Heart left ventricle (tissue), 16 donors: ENCODE measurements at places on chromosomes 5 and 9. TPM values are rescaled to one million over a fixed set of nuclear protein-coding genes. Genes with fewer than 3 reads are reported as not detected.

DNA sequence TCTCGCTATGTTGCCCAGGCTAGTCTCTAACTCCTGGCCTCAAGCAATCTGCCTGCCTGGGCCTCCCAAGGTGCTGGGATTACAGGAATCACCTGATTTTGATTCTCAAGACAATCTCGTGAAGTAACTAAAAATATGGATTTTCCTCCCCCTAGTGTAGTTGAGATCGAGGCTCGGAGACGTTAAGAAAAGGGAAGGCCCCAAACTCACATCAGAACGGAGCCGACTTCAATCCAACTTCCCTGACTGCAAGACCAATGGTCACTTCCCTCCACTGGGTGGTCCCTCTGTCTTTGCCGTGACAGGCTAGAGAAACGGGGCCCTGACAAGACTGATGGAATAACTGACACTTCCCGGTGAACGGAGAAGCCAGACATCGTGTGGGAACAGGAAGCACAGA is 28.3 kb downstream of the BARHL1 start:
- no peaks in the 10 kb centered on the region for H3K27me3 ChIP-seq
- no peak overlapping the region for H3K4me3 ChIP-seq
- DNase-seq, result no peak
- H3K36me3 ChIP-seq, result peaks cover 87% of the 10 kb centered on the region
- no peak overlapping the region for H3K27ac ChIP-seq

Gene ABL1
- 32.5 TPM for total RNA-seq

GRCh38 chr5:72288924-72289323 is 31.1 kb downstream of the MRPS27 start:
- H3K27ac ChIP-seq, result no peak overlapping the region
- no peaks in the 10 kb centered on the region for H3K27me3 ChIP-seq
- H3K4me1 ChIP-seq, result no peaks in the 10 kb centered on the region
- DNase-seq, result peak; percentile 31

DNA sequence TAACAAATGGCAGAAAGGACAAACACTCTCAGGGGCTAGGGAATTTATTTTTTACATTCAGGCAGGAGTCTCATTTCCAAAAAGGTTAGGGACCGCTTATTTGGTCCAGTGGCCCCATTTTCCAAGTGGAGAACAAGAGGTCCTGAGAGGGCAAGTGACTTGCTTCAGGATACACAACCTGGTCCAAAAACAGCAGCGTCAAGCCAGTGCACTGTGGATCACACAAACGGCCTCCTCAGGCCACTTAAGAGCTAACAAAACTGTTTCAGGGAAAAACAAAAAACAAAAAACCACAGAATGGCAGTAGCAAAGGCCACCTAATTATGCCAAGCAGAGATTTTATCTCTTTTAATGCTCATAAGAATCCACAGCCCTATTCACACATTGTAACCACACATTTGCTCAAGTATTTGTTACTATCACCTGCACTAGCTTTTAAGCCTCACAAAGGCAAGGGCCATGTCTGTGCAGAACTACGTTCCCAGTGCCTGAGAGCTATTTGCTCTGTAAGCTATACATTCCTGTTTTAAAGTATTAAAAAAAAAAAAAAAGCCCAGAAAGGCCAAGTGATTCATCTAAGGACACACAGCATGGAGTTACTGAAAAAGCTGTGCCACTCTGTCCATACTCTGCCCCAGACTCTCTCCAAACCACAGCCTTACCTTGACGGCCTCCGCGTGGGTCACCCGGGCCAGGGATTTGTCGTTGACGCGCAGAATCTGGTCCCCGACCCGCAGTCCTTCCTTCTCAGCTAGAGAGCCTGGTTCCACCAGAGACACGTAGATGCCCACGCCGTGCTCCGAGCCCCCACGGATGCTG is 1.5 kb downstream of the WHRN start:
- peak overlapping the region; percentile 86 for H3K27ac ChIP-seq
- DNase-seq, result no peak
- H3K4me1 ChIP-seq, result peaks cover 5% of the 10 kb centered on the region
- H3K4me3 ChIP-seq, result peak overlapping the region; percentile 67

Gene BTNL3
- not detected for total RNA-seq

DNA sequence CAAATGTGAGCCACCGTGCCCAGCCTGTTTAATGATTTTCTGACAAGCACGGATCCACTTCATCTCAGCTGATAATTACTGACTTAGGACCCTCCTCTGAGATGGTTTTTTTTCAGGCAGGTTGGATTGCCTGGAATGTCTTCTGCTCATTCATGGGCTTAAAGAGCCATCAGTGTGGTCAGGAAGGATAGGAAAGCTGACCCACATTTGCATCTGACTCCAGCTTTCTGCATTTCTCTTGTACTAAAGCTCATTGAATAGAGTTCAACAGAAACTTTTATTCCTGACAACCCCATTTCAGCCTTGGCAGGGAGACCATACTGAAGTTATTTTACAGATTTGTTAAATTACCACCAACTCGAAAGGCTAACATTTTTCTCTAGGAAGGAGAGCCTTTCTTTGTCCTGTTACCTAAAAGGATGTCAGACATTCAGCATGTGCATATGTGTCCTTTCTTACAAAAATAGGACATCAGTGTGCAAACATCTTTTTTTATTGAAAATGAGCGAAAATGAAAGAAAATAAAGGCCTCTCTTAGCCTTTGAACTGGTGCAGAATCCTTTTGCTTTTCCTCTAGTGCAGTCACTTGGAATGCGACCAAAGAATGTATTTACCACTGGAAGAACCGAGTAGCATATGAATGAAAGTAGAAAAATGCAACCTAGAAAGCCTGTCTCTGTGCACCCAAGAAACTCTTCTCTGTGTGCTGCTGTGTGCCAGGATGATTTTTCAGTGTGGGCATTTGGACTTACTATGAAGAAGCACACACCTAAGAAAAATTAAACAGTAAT is 26.6 kb downstream of the ADCY2 start:
- no peaks in the 10 kb centered on the region for H3K4me1 ChIP-seq
- no peaks in the 10 kb centered on the region for H3K36me3 ChIP-seq
- H3K27ac ChIP-seq, result no peak overlapping the region
- no peak for DNase-seq
- H3K4me3 ChIP-seq, result no peak overlapping the region

- H3K4me1 ChIP-seq, result peaks cover 33% of the 10 kb centered on the region
- peak; percentile 21 for DNase-seq
- H3K27me3 ChIP-seq, result no peaks in the 10 kb centered on the region
- peaks cover 41% of the 10 kb centered on the region for H3K36me3 ChIP-seq
- H3K4me3 ChIP-seq, result peak overlapping the region; percentile 79
- peak overlapping the region; percentile 97 for H3K27ac ChIP-seq
Observed at GRCh38 chr5:6632324-6632887, 438 bp downstream of the NSUN2 start.

DNA sequence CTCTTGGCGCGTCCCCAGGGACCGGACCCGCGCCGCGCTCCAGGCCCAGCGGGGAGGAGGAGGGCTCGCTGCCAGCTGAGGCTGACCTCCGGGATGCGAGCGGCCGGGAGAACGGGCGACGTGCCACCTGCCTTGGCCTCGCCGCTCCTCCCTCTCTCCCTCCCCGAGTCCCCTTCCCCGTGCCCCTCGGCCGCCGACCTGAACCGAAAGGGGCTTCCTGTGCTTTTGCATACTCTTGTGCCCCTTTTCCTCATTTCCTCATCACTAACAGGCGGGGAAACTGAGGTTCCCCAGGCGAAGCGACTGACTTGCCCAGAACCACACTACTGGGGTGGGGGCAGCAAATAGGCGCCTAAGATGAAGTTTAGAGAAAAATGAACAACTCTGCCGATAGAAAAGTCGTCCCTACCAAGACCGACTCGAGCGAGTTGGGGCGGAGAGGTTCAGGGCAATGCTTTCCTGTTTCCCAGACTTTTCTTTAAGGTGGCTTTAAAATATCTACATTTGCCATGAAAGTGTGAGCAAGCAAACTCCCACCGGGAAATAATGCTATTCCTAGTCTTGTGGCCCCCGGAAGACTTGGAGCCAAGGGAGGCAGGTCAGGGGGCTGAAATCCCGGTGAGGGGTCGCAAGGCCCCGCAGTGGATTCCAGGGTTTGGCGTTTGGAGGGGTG is 580 bp upstream of the DUSP1 start:
- H3K27me3 ChIP-seq, result no peaks in the 10 kb centered on the region
- peak overlapping the region; percentile 86 for H3K4me3 ChIP-seq
- H3K36me3 ChIP-seq, result peaks cover 21% of the 10 kb centered on the region

DNA sequence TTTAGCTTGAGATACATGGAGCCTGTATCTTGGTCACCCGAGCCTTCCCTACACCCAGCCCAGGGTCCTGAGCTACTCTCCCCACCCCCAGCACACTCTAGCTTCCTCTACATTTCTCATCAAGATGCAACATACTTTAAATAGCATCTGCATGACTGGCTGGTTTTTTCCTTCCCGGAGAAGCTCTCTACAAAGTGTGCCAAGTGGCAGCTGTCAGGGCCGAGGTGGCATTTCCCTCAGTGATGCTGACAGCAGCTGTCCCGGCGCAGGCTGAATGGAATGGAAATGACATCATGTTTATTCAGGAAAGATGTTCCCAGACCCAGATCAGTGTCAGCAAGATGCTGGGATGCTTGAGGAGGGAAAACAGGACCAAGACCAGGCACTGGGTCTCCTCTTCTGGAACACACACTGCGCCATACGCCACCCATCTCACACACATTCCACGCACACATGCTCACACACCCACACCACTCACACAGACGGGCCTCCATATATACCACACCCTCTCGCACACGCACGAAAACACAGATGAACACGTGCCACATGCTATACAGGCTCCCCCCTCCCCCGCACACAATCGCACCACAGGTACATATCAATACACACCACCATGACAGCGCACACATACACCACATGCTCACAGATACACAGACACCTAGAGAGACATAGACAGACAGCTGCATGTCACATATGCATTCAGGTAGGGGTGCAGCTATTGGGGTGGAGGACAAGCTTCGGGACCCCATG is 67.8 kb downstream of the LHX2 start:
- no peak overlapping the region for H3K4me3 ChIP-seq
- no peaks in the 10 kb centered on the region for H3K36me3 ChIP-seq
- no peaks in the 10 kb centered on the region for H3K27me3 ChIP-seq

Gene RNF183
- not detected for total RNA-seq

DNA sequence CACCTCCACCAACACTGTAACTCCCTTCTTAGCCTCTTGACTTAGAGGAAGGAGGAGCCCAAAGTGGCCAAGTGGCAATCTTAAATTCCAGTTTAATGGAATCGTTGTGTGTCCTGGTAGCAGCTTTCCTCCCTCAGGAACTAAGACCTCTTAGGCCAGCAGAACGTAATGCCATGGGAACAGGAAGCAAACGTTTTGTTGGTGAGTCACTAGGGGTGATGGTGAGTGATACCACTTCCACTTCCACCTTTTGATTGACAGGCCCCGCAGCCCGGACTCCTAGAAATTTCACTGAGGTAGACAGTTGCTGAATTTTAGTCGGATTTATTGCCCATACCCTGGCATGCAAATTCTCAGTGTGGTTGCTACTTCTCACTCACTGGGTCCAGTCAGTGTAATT is 94.2 kb upstream of the FBN2 start:
- no peaks in the 10 kb centered on the region for H3K4me1 ChIP-seq
- H3K27me3 ChIP-seq, result no peaks in the 10 kb centered on the region
- H3K27ac ChIP-seq, result no peak overlapping the region

DNA sequence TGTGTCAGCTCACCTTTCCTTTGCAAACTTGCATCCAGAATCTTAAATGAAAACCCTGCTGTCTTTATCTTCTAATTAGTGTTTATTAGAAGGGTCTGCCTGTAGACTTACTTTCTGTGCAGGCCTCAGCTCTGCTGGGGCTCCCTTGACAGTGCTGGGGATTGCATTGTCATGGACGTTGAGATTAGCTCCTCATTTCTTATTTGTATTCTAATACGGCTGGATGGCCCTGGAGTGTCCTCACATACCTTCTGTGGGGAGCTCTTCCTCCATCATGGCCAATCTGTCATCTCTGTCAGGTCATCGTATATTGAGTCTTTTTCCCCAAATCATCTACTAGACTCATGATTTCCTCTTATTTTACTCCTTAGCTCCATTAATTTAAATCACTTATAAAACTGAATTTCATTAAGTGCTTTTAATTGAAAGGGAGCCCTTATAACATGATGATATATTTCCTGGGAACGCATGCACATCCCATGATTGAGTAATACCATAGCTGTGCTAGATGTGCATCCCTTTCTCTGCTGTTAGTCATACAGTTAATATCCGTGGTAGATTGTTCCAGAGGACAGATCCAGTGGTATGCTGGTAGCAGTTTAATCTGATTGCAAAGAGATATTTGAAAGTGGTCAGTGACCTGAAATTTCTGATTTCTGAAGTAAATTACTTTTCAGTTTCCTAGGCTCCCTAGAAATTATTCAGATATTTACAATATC is 61.6 kb downstream of the ICE1 start:
- H3K4me1 ChIP-seq, result no peaks in the 10 kb centered on the region
- H3K27me3 ChIP-seq, result no peaks in the 10 kb centered on the region
- H3K27ac ChIP-seq, result no peak overlapping the region
- DNase-seq, result no peak
- no peak overlapping the region for H3K4me3 ChIP-seq

- no peak overlapping the region for H3K4me3 ChIP-seq
- no peaks in the 10 kb centered on the region for H3K4me1 ChIP-seq
- DNase-seq, result no peak
Observed at GRCh38 chr5:11322133-11322532, 561.1 kb upstream of the DAP start.

GRCh38 chr5:1481266-1481958 is 36.2 kb upstream of the SLC6A3 start:
- H3K27ac ChIP-seq, result no peak overlapping the region
- no peaks in the 10 kb centered on the region for H3K4me1 ChIP-seq
- no peak overlapping the region for H3K4me3 ChIP-seq
- H3K27me3 ChIP-seq, result no peaks in the 10 kb centered on the region

GRCh38 chr9:125271081-125271480 is 9.5 kb downstream of the GAPVD1 start:
- H3K4me3 ChIP-seq, result no peak overlapping the region
- H3K36me3 ChIP-seq, result peaks cover 26% of the 10 kb centered on the region
- H3K27me3 ChIP-seq, result no peaks in the 10 kb centered on the region
- no peak overlapping the region for H3K27ac ChIP-seq

Gene LRRC19
- total RNA-seq, result not detected

DNA sequence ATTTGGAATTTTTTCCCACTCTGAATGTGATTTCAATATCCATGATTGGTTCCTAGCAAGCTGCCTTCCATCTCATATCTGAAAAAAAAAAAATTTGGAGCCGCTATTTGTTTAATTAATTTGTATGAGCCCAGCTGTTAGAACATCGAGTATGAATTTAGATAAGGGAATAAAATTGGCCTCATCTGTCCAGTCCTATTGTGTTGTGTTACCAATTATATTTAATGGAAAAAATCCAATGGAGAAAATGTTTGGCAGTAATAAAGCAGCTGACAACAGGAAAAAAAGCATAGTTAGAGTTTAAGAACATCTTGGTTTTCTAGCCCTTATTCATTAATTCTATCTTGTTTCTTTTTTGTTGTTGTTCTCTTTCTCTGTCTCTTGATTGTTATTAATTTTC is 735.6 kb upstream of the RIOK2 start:
- H3K4me3 ChIP-seq, result no peak overlapping the region
- H3K36me3 ChIP-seq, result no peaks in the 10 kb centered on the region
- DNase-seq, result no peak
- H3K27me3 ChIP-seq, result no peaks in the 10 kb centered on the region

Gene STPG3
- total RNA-seq, result not detected

DNA sequence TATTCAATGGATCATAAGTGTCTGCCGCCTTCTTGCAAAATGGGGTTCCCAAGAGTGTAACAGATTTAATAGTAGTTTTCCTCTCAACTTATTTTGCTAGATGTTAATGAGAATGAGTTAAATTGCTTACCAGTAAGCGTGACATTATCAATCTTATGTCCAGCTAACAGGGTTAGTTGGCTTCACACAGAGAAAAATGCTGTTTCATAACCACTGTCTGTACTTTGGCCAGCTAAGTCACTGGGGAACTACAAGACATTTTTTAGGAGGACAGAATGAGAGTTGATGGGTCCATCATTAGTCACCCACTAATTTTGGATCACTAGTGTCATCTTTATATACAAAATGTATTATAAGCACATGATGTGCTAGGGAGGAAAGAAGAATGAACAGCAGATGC is 1.4 kb downstream of the CDC37L1 start:
- no peaks in the 10 kb centered on the region for H3K36me3 ChIP-seq
- no peak for DNase-seq
- peak overlapping the region; percentile 97 for H3K27ac ChIP-seq
